ENCODE measurements at places on chromosomes 3 and 15. TPM values are rescaled to one million over a fixed set of nuclear protein-coding genes. Genes with fewer than 3 reads are reported as not detected.

Gene ITIH4
- 37.1 TPM for total RNA-seq

GRCh38 chr15:39869254-39869653 is 50.8 kb downstream of the GPR176 start:
- DNase-seq: no peak

DNA sequence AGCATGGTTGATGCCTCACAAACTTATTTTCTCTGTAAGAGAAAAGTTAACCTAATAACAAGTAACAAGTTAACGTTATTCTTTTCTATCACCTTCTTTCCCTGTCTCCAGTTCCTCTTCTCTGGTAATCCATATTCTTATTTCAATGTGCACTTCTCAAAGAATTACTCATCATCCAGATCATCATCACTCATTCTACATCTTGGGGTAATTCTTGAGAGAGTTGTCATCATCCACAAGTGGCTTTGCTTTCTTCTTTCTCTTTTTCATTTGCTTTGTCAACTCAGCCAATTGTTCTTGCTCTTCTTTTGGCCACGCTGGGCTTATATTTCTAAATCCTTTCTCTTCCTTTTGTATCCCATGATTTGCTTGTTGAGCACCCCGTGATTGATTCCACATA is 20.8 kb upstream of the RNF111 start:
- no peak for DNase-seq

DNA sequence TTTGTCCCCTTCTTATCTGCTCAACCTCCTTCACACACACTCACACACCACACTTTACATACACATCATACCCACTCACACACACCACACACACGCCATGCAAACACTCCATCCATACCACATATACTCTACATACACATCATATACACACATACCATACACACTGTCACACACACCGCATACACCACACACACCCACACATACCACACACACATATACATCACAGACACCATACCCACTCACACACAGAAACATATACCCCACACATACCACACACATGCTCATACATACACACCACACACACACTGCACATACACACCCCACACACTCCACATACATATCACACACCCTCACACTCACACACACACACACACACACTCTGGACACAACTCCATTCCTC is 54.3 kb upstream of the ACP3 start:
- no peak for DNase-seq

DNA sequence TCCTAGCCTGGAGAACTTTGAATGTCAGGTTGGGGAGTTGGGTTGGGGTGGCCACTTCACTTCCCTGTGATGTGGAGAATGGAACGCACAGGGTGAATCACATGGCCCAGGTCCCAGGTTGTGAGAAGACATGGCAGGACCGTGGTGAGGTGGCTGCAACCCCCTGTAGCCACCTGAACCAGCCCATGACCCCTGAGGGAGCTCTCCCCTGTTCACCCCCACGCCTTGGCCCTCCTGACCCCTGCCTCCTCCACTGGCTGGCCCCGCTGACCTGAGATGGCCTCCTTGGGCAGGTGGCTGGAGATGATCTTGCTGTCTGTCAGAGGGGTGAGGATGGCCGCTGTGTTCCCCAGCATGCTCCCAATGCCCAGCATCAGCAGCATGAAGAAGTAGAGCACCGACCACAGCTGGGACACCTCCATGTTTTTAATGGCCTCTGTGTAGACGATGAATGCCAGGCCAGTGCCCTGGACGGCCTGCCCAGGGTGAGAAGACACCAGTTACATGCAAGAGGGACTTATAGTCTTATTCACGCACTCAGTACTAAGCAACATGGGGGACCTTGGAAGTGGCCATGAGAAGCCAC is 31.0 kb downstream of the SLC6A20 start:
- no peak for DNase-seq

DNA sequence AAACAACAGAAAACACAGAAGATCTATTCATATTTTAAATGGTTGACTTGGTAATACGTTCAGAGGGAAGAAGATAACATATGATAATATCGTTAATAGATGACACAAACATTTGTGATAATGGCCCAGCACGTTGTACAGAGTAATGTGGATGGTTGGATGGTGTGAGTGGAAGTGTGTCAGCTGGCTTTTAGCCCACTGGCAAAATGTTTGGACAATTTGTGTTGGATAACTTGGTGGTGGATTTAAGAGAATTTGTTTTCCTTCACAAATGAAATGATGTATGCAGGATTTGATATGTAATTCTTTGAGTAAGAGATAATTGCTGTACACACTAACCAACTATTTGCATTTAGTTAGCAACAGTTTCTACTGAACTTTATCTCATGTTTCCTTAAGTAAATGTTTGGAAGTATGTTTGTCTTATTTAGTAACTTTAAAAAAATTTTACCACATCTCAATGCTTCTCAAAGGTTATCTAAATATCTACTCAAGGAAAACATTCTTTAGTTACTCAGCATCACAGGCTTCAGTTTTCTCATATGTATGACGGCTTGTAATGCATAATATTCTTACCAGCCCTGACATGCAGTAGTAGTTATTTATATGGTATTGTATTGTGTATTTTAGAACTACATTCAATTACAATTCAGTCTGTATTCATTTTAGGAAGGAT is 328.5 kb upstream of the GOLIM4 start:
- no peak for DNase-seq

DNA sequence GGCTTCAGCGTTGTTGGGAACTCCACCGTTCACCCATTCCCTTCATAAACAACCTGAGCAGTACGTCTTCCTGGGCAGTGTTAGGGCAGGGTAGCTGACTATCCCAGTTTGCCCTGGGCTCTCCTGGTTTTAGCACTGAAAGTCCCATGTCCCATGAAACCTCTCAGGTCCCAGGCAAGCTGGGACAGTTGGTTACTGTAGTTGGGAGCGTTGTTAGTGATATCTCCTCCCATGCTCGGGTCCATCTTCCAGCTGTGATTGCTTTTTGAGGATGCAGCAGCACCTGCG is 60.9 kb upstream of the HERC1 start:
- no peak for DNase-seq

- no peak for DNase-seq
These were observed 241.4 kb downstream of the NFKBIZ start for GRCh38 chr3:102090721-102091045.

Gene CACNA1D
- total RNA-seq: 84.4 TPM

Gene ELL3
- 2.9 TPM for total RNA-seq

Measured in ureter (tissue), 1 donor.